Hematopoietic multipotent progenitor cell treated with erythropoietin and hydrocortisone succinate and interleukin-3 and kit ligand, for 6 days (in vitro differentiated cells): ENCODE measurements at places on chromosomes 5 and 9.

- peak; percentile 86 for DNase-seq
Measured at GRCh38 chr5:132883261-132883834, 9.9 kb downstream of the LEAP2 start.

DNA sequence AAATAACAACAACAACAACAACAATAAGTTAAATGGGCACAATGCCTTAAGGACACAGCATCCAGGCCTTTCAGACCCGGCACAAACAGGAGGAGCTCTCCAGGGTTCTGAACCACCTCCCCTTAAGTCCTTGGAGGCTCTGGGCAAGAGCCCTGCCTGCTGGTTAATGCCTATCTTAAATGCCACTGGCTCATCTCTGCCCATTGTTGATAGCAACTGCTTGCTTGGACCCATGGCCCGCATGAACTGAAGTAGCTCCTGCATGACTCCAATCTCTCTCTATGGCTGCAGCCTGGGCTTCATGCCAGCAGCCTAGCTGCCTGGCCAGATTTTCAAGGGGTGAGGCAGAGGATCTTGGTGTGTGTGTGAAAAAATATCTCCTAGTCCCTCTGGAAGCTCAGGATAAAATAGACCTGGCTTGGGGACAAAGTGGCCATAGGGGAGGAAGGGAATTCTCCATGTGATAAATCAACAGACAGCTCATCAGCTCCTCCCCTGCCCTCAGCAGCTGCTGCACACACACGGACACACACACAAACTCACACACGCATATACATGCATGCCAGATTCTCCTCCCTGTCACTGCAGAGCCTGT lies 27.4 kb downstream of the FAM219A start:
- peak; percentile 90 for DNase-seq

DNA sequence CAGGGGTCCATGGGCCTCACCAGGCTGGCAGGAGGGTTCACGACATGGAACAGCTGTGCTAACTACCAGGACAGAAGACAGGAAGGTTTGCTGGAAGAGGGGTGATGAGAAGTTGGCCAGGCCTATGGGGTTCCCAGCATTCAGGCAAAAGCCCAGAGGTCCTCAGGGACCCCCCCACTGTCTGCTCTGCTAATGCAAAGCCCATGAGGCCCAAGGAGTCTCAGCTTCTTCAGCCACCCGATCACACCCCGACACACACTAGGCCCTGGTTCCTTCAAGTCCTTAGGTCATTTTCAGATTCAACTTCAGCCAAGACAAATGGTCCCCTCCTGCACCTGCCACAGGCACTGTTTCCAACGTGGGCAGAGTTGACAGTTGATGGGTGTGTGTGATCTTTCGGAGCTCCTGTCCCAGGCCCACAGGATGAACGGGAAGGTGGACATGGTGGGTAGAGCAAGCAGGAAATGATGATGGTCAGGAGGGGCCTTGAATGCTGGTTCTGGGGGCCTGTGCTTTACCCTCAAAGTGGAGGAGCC lies 20.4 kb downstream of the ADAMTS2 start:
- no peak for DNase-seq

DNA sequence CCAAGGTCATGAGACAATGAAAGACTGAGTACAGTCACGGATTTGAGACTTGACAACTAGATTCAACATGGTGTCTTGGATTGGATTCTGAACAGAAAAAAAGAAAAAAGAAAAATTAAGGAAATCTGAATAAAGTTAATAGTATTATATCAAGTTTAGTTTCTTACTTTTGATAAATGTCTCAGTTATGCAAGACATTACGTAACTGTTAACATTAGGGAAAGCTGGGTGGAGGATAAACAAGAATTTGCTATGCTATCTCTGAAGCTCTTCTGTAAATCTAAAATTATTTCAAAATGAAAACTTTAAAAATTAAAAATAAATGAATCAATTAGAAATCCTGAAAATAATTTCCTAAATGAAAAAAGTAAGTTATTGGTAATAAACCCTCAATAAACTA lies 14.4 kb upstream of the DCAF12 start:
- DNase-seq: no peak

- DNase-seq: no peak
Measured at GRCh38 chr9:115944166-115944948, 209.2 kb upstream of the PAPPA start.

DNA sequence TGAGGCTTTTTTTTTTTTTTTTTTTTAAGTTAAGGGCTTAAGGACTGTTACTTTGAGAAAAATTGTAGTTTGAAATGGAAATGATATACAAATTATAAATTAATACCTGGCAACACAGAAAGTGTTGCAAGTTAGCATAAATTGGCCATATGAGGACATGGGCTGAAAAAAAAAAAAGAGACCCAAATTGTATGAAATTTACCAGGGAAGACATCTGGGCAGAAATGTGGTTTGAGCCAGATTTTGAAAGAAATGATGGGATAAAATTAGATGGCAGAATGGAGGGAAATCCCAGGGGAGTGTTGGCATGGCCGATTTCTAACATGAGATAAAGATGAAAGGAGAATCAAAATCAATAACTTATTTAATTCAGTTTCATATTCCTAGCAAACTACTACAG lies 472.1 kb downstream of the CTNND2 start:
- no peak for DNase-seq

DNA sequence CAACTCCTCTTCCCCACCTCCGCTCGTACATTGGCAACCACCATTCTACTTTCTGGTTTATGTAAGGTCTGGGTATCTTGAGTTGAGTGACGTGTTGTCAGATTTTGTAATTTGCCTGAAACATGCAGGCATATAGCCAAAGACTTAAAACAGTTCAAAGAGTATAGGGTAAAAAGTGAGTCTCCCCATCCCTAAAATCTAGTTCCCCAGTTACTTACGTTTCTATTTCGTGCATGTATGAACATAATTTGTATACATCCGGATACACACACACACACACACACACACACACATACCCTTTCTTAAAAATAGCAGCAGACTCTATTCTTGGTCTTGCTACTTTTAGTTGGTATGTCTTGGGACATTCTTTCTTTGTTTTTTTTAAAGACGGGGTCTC lies 915 bp downstream of the HSDL2 start:
- DNase-seq: peak; percentile 62

DNA sequence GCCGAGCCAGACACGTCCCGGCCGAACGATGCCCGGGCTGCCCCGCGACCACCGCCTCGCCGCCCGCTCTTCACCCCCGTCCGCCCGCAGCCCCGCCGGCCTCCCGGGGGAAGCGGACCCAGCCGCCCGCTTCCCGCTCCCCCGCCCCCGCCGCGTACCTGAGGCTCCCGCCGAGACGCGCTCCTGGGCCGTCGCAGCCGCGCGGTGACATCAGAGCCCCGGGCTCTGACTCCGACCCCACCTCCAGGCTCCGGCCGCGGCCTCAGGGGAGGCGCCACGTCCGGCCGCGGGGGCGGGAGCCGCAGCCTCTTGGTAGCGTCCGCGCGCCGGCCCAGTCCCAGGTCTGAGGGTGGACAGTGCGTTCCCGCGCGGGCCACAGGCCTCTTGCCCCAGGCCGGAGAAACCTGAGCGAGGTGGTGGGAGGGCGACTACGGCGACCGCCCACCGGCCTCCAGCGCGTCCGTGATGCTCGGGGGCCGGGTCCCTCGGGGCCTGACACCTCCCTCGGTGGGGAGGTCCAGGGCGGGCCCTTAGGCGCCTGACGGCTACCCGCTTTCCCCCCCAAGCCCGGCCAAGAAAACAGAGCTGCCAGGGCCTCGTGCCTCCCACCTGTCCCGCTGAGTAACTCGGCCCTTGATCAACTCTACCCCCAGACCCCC lies at the start of gene SHROOM1:
Gene SHROOM1, minus strand, starts transcription at position 212 of the 659 bp plus-strand sequence. CDS start 4,507 bp downstream, outside the sequence.
- peak; percentile 38 for DNase-seq

DNA sequence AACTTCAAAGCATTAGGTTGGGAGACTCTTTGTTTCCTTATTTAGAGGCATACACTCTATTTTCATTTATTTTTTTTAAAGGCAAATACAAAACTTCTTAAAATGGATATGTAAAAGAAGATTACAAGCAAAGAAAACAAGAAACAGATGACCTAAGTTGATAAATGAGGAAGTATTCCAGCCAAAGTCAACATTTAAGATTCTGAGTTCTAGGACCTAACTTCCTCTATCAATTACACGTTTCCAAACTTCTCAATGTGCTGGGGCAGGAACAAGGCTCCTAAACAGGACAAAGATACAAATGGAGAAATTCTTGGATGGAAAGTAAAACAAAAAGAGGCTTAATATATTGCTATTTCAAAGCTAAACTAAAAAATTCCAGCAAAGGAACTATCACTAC lies 89.5 kb downstream of the TLE1 start:
- peak; percentile 30 for DNase-seq

DNA sequence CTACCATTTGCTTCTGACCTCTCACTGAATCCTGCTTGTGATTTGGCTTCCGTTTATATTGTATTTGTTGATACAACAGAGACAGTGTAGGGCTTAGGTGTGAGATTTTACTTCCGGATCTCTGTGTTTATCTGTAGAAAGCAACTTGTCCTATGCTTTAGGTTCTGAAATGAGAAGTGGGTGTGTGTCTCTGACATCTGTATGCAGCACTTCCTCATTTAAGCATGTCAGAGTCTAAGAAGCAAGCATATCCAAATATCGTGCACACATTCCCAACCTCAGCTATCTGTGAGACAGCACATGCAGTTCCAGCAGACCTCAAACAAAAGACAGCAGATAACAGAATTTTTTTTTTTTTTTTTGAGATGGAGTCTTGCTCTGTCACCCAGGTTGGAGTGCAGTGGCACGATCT lies 16.3 kb downstream of the KLF9 start:
- peak; percentile 97 for DNase-seq

- DNase-seq: no peak
Measured at GRCh38 chr5:16926417-16926816, 9.7 kb downstream of the MYO10 start.

- no peak for DNase-seq
Measured at GRCh38 chr9:128317629-128318028, 4.6 kb downstream of the TRUB2 start.

DNA sequence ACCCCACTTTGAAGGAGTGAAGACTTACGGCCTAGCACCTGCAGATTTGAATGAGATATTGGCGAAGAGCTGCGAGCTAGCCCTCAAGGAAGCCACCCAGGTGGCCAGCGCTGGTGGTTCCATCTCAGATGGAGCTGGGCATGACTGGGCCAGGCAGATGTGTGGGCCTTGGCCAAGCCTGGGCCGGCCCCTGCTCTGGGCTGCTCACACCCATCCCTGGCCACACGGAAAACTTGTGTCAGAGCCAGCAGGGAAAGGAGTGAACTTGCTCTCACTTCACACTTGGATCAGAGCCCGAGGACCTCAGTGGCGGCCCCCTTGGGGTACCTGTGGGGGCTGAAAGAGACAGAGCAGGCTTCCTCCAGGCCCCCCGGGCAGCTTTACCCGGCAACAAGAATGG lies 44.2 kb downstream of the ROPN1L start:
- no peak for DNase-seq

- no peak for DNase-seq
Measured at GRCh38 chr5:31993165-31993961, 180.8 kb downstream of the GOLPH3 start.

DNA sequence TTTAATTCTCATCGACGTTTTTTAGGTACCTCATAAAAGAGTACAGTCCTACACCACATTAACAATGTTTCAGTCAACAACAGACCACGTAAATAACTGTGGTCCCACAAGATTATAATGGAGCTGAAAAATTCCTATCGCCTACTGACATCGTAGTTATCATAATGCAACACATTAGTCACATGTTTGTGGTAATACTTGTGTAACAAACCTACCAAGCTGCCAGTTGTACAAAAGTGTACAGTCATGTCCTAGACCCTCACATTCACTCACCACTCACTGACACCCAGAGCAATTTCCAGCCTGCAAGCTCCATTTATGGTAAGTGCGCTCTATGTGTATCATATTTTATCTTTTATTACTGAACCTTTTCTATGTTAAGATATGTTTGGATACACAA lies 16.8 kb downstream of the GNAQ start:
- peak; percentile 93 for DNase-seq

DNA sequence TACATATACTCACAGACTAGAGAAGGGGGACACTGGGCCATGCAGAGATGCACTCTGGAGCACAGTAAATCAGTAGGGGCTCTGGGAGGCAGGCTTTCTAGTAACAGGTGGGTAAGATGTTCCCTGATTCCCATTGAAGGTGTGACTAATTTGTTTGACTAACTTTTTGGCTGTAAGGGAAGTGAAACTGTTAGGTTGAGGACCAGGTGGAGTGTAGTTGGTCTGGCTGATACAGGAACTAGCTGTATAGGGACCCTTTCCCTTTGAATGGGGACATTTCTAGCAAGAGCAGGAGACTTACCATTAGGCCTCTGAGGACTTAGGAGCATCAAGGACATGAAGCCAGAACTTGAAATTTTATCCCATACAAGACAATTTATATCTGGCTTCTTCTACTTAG lies 989.6 kb upstream of the COX7C start:
- no peak for DNase-seq

DNA sequence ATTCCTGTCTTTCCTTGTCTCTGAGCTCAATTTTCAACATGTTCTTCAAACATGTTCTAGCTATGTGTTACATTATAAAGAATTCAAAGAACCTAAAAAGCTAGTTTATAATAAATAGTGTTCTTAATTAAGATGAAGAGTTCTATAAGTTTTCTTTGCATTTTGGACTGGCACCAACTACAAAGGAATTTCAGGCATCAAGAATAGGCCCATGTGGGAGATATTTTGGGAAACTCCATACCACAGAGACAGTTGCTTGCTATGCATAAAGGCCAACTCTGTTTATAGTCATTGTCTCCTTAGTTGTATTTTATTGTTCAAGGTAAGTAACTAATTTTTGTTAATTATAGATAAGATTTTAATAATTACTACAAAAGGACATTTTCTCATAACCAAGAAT lies 4.5 kb downstream of the SLF1 start:
- no peak for DNase-seq

DNA sequence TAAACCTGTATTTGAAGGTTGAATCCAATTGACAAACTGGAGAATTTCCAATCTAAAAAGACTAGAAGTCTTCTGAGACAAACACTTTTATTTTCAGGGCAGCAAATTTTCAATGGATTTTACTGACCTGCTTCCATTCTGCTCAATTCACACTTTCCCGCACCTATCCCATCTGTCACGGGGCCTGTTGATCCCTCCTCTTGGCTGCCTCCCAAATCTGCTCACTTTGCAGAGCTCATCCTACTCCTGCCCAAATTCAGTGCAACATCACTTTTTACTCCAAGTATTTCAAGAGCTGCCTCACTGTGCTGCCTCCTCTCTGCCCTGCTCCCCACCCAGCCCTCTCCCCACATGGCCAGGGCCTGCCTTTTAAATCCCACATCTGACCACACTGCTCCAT lies 35.1 kb downstream of the GOLM1 start:
- DNase-seq: no peak

DNA sequence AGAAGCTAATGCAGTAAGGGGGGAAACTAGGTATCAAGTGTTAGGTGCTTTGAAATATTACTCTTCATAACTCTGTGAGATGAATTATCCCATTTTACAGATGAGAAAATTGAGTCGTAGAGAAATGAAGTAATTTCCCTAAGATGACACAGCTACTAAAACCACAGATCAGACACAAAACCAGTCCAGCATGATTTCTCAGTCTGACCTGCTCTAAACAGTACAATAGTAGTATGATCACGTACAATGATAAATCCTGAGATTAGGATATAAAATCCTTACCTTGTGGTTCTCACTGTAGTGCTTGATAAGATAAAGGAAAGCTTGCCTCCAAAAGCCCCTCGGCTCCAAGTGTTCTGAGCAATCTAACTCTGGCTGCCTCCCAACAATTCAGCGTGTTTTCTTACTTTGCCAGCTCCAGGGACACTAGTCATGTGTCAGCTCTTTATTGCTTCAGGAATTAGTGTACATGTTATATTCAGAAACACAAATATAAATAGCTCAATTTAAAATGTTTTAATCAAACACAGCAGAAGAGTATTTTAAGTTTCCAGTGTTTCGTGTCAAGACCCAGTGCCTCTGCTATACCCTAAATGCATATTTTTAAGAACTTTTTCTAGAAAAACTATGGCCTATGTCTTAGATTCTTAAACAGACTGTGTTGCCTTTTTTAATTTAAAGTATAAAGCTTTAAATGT lies 243.6 kb downstream of the DENND1A start:
- DNase-seq: no peak
